ENCODE measurements at places on chromosomes 5 and 9.

GRCh38 chr5:65394087-65394486 lies 87.6 kb downstream of the ADAMTS6 start:
- DNase-seq = no peak

DNA sequence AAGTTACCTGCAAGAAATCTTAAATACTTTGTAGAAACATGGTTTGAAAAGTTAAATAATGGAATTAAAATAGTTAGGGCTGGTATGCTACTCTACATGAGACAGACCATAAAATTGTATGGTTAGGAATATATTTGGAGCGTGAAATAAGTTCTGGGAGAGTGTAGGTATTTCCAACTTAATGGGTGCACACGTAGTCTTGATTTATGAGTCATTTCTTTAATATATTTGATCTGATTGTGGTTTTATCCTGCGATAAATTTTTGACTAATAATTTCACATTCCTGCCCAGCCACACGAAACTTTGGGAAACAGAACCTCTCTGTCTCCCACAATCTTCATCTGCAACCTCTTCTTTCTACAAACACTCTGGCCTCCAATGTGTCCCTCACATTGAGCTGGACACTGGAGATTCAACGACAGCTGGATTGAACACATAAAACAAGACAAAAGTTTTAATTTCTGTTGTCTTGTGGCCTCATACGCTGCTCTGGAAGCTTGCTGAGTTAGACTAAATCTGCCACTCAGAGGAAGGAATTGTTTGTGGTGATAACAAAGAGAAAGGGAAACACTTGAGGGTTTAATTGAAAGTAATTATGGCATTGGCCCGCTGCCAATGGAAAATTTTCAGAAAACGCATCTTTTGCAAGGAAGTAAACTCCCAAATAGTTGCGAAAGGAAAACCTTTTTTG lies 201.8 kb upstream of the ZNF608 start:
- DNase-seq = no peak

DNA sequence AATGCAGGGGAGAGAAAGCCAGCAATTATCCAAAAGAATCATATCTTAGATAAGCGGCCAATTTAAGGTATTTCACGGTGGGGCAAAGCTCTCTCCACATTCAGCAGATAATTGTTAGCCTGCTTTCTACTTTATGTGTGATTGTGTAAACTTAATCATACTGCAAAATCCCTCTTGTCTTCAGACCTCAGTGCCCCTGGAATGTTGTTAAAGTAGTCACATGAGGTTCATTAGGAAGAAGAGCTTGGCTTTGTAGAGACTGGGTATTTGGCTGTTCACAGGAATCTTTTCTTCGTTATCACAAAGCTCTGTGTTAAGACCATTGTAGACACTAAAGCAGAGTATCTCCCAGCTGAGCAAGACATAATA lies 127.0 kb downstream of the RFK start:
- DNase-seq = no peak

DNA sequence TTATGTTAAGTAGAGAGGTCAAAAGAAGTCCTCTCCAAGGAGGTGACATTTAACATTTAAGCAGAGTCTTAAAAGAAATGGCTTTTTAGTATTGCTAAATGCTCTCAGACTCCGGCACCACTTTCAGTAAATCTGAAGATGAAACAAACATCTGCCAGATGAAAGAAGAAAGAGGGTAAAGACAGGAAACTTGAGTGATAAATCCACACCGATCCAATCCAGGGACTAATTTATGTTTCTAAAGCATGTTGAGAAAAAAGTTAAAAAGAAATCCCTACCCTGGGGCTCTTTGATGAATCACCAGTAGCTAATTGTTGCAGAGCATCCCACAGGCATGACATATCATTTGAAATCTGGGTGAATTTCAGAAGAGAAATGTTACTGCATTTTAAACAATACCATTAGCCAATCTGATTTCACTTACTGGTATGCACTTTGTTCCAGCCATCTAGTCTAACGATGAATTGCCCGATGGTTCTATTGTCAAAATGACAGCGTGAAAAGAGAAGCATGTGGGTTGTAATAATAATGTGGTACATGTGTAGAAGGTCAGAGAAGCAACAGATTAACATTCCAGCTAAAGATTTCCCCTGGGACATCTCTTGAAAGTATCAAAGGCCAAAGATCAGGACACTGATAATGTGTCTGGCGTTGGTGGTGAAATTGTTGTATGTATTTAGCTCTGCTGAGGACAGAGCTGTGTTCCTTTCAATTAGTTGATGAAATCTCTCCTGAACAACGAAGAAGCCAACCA lies 485.7 kb downstream of the CSNK1G3 start:
- no peak for DNase-seq

DNA sequence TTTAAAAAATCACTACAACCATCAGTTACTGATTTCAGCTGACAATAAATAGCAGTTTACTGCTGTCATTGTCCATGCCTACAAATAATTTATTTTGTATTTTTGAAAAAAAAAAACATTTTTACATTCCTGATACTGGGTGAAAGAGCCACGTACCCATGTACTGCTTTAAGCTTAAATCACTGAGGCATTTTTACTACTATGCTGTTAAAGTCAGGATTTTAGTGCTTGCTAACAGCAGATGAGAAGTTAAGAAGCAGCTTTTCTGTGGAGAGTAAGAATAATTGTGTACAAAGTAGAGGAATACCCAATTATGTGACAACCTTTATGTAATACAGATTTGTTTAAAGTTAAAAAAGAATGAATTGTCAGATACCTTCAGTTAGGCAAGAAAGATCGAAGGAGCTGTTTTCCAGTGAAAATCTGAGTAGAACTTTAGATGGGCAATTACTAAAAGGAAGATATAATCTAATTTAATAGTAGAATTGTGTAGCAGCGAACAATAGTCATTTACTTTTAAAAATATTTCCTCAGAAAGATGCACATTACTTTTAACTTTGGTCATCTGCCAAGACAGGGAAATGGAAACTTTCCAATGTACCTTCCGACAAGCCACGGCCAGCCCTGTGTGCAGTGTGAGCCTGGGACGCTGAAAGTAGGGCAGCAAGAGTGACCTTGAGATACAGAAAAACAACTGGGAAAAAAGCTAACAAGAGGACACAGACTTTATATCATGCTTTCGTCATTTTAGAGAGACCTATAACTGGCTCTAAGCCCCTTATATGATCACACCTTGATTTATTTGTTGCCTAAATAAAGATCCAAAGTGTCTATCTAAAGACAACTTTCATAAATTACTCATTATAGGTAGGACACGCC lies 39.9 kb downstream of the RHOBTB3 start:
- no peak for DNase-seq

Data from HEK293T (cell line).